Effector memory CD4-positive, alpha-beta T cell (primary cell): ENCODE measurements at places on chromosomes 11 and 22.

- peaks cover 3% of the 10 kb centered on the region for H3K4me1 ChIP-seq
- no peak overlapping the region for H3K27ac ChIP-seq
- DNase-seq = no peak
- H3K36me3 ChIP-seq = no peaks in the 10 kb centered on the region
- peaks cover 3% of the 10 kb centered on the region for H3K27me3 ChIP-seq
Observed at GRCh38 chr11:1207401-1208143, 15.3 kb upstream of the MUC5B start.

- H3K4me3 ChIP-seq = no peak overlapping the region
- H3K27me3 ChIP-seq = no peaks in the 10 kb centered on the region
- no peak for DNase-seq
- H3K27ac ChIP-seq = no peak overlapping the region
- no peaks in the 10 kb centered on the region for H3K36me3 ChIP-seq
Observed at GRCh38 chr11:103671143-103671651, 365.2 kb upstream of the DDI1 start.

GRCh38 chr11:110909336-110909735, 197.1 kb upstream of the ARHGAP20 start:
- H3K27me3 ChIP-seq = no peaks in the 10 kb centered on the region
- H3K4me1 ChIP-seq = peaks cover 11% of the 10 kb centered on the region
- no peaks in the 10 kb centered on the region for H3K36me3 ChIP-seq
- DNase-seq = no peak
- no peak overlapping the region for H3K4me3 ChIP-seq

GRCh38 chr11:67347964-67348749, 5.2 kb downstream of the POLD4 start:
- no peaks in the 10 kb centered on the region for H3K36me3 ChIP-seq
- no peak for DNase-seq
- H3K4me3 ChIP-seq = no peak overlapping the region
- H3K27me3 ChIP-seq = no peaks in the 10 kb centered on the region
- H3K27ac ChIP-seq = no peak overlapping the region

- H3K4me3 ChIP-seq = no peak overlapping the region
- no peak for DNase-seq
- H3K27me3 ChIP-seq = no peaks in the 10 kb centered on the region
- no peak overlapping the region for H3K27ac ChIP-seq
Observed at GRCh38 chr11:131300439-131300717, 70.0 kb upstream of the NTM start.

DNA sequence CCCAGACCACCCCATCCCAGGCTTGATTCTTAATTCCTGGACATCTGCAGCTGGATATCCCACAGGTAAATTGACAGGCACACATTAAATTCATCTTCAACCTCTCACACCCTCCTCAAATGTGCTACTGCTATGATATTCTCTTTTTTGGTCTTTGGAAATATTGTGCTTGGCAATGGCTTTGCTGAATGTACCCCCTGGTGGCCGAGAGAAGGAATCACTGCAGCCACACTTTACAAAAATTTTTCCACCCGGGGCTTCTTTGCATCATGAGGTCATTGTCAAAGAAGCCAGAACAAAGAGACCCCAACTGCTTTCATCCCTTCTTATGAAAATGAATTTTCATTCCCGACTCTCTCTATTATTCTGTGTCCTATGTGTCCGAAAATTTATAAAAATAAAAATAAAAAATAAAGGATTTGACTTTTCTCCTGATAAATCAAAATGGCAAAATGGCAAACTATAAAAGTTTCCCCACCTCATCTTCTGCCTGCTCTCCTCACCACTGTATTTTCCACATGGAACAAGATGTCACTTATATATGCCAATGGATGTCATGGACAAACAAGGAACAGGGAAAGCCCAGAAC, 15.0 kb upstream of the CYB5R2 start:
- no peak for DNase-seq
- no peak overlapping the region for H3K4me3 ChIP-seq
- H3K27ac ChIP-seq = no peak overlapping the region
- H3K4me1 ChIP-seq = no peaks in the 10 kb centered on the region
- H3K27me3 ChIP-seq = peaks cover 2% of the 10 kb centered on the region

DNA sequence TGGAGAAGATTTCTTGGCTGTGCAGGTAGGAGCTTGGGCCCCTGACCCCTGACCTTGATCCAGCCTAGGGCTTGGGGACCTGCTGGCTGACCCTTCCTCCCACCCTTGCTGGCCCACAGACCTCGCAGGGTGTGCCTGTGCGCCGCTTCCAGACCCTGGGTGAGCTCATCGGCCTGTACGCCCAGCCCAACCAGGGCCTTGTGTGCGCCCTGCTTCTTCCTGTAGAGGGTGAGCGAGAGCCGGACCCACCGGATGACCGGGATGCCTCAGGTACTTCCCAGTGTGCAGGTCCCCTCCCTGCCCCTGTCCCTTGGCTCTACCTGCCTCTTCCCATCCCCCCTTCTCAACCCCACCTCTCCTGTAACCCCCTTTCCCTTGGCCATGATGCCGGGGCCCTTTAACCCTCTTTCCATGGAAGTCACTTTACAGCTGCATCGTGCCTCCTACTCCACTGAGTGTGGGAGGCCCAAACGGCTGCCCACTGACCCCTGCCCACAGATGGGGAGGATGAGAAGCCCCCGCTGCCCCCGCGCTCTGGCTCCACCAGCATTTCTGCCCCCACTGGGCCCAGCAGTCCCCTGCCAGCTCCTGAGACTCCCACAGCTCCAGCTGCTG, 3.8 kb downstream of the INPPL1 start:
- no peak for DNase-seq
- H3K36me3 ChIP-seq = peaks cover 38% of the 10 kb centered on the region
- H3K27ac ChIP-seq = no peak overlapping the region
- peaks cover 14% of the 10 kb centered on the region for H3K4me1 ChIP-seq
- H3K27me3 ChIP-seq = no peaks in the 10 kb centered on the region
